NCI-H1417 (cell line): ENCODE measurements at places on chromosomes 11 and 22.

DNA sequence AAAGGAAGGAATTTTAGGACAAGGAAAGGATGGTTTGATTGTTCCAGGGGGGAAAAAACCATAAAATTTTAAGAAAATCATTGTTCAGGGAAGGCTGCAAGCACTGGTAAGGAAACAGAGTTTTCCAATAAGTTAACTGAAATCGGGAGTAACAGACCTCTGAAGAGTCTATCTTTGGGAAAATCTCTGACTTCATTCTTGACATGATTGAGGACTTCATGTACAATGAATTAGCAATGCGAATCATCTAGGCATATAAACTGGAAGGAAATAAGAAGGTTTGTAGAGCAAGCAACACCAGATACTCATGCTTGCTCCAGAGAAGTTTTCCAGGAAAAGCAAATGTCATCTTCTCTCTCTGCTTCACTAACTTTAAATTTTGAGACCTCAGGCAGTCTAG lies 18.5 kb downstream of the APLP2 start:
- DNase-seq = no peak

DNA sequence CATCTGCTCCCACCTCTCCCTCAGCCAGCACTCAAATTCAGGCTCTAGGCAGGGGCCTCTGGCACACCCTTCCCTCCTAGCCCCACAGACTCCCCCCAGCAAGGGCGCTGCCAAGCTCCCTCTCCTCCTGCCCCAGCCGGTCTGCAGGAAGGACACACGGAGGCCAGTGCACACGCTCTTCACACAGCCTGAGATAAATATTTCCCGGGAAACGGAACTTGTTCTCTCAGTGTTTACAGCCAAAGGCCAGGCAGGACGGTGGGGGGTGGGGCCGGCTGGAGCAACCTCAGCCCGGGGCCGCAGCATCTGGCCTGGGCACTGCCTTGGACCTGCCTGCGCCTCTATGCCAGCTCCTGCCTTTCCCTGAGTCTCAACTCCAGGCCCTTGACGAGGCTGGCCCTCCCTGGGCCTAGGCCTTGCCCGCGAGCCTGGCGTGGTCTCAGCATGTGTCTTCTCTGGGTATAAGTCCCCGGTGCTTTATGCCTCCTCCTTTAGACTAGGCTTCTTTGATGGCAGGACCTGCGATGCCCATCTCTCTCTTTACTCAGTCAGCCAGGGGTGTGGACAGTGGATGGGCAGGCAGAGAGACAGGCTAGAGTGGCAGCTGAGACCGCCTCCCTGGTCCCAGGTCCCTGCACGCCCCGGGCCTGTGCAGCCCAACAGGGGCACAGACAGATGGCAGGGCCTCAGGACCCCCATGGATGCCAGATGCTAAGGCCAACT lies 48.4 kb downstream of the PDE2A start:
- DNase-seq = no peak

GRCh38 chr22:41062146-41062545 lies 30.2 kb upstream of the EP300 start:
- DNase-seq = no peak

GRCh38 chr22:35257002-35257320 lies 332 bp upstream of the HMGXB4 start:
- DNase-seq = no peak

- DNase-seq = no peak
Measured at GRCh38 chr11:34799848-34800247, 116.3 kb downstream of the APIP start.
